Body of pancreas (tissue), 4 donors: ENCODE measurements at places on chromosomes 2 and 18. TPM values are rescaled to one million over a fixed set of nuclear protein-coding genes. Genes with fewer than 3 reads are reported as not detected.

GRCh38 chr2:26191316-26192159 lies 18.6 kb downstream of the GAREM2 start:
- H3K36me3 ChIP-seq = peaks cover 26% of the 10 kb centered on the region
- H3K27ac ChIP-seq = no peak overlapping the region
- no peak for DNase-seq
- H3K4me1 ChIP-seq = no peaks in the 10 kb centered on the region
- H3K4me3 ChIP-seq = no peak overlapping the region

METTL4 gene
- total RNA-seq = 4.3 TPM

DNA sequence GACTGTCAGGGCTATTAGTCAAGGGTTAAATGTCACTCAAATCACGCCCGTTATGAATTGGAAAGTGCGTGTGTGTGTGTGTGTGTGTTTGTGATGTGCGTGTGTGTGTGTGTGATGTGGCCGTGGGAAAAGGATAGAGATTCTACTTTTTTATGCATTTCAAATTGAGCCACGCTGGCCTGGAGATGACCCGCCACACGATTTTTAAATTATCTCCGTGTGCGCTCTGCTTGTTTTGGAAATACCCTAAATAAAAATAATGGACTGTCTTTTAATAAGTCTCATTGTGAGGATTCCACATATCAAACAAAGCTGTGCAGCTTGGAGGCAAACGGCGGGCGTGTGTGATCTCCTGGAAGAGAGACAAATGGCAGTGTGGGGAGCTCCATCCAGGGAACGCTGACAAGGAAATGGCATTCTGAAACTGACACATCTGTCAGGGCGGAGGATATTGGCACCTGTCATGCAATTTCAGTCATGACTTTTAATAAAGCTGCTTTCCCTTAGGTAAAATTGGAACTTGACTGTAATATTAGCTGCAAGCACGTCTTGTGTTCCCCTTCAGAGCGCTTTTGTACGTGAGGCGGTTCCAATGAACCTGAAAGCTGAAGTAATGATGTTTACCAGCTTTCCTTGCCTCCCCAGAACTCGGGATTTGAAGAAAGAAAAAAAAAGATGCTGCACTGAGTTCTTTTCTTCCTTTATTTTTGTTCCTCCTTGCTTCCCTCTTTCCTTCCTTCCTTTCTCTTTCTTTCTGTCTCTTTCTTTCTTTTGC lies 381.8 kb upstream of the SMIM21 start:
- H3K36me3 ChIP-seq = no peaks in the 10 kb centered on the region
- H3K27me3 ChIP-seq = no peaks in the 10 kb centered on the region
- H3K27ac ChIP-seq = no peak overlapping the region
- no peaks in the 10 kb centered on the region for H3K4me1 ChIP-seq
- H3K4me3 ChIP-seq = no peak overlapping the region
- no peak for DNase-seq

- peak; percentile 92 for DNase-seq
- H3K4me1 ChIP-seq = peaks cover 41% of the 10 kb centered on the region
- peak within 1 kb of the TSS; percentile 75 for H3K27ac ChIP-seq
Measured at GRCh38 chr2:119223521-119224390, at the start of gene STEAP3. Gene STEAP3 (plus strand): TSS chr2:119223834. CDS start chr2:119231013, 7,179 bp downstream.

DNA sequence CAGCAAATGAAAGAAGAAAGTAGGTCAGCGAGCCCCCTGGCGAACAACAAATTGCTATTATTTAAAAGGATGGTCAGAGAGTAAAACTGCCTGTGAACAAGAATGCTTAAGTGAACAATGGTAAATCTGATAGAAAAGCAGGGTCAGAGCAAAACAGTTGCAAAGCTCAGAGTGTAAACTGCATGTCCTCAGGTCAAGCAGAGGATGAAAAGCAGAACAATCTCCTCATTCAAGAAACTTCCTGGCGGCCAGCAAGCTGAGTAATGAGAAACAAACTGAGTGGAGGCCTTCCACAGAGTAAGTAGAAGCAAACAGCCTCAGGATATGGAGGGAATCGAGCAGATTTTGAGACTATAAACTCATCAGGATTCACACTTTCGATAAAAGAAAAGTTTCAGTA lies 117.9 kb downstream of the PPP1R1C start:
- H3K4me1 ChIP-seq = no peaks in the 10 kb centered on the region

DNA sequence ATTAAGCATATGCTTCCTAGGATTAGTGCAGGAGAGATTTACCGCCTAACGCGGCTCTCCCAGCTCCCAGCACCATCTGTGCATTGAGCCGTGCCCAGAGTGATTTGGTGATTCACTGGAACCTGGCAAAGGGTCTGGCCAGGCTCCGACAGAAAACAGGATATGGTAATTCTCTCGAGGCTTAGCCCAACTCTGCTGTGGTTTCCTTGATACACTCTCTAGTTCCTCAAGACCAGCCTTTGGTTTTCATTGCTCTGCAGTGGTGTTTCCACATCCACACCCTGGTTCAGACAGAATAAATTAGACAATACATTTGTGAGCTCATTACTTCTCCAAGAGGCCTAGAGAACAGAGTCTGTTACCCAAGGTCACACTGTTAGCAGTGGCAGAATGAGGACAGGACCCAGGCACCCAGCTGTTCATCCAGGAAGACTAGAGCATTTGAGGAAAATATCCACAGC lies 23.0 kb upstream of the SMAD2 start:
- H3K4me3 ChIP-seq = no peak overlapping the region
- no peaks in the 10 kb centered on the region for H3K4me1 ChIP-seq
- DNase-seq = no peak
- peak overlapping the region; percentile 6 for H3K27ac ChIP-seq
- H3K27me3 ChIP-seq = no peaks in the 10 kb centered on the region
- no peaks in the 10 kb centered on the region for H3K36me3 ChIP-seq

DNA sequence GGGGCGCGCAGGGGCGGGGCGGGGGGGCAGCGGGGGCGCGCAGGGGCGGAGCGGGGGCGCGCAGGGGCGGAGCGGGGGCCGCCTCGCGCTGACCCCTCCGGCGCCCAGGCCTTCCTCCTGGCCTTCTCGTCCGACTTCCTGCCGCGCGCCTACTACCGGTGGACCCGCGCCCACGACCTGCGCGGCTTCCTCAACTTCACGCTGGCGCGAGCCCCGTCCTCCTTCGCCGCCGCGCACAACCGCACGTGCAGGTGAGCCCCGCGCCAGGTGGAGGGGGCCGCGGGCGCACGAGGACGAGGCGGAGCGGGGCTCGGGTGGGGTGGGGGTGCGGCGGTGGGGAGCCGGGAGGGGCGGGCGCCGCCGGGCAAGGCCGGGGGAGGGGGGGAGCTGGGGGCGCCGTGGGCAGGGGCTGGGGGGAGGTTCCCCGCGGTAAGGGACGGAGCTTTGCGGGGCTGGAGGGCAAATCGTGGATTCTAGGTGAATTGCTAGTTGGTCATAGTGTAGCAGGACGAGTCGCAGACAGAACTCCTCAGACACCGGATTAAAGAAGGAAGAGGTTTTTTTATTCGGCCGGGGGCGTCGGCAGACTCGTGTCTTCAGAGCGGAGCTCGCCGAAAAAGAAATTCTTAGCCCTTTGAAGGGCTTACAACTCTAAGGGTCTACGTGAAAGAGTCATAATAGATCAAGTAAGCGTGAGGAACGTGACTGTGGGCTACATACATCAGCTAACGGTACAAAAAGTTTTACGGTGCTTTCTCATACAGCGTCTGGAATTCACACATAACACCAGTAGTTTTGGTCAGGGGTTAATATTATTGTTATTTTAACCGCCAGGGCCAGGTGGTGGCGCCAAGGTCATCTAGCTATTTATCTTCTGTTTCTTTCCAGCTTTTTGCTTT lies 29.9 kb downstream of the ANO7 start:
- H3K27me3 ChIP-seq = no peaks in the 10 kb centered on the region
- peak; percentile 54 for DNase-seq
- no peaks in the 10 kb centered on the region for H3K36me3 ChIP-seq
- H3K4me1 ChIP-seq = peaks cover 17% of the 10 kb centered on the region

GRCh38 chr2:118986738-118987137 lies 44.7 kb downstream of the MARCO start:
- no peaks in the 10 kb centered on the region for H3K4me1 ChIP-seq
- H3K27ac ChIP-seq = no peak overlapping the region
- H3K27me3 ChIP-seq = no peaks in the 10 kb centered on the region
- H3K4me3 ChIP-seq = no peak overlapping the region
